ENCODE measurements at places on chromosomes 12 and 14. TPM values are rescaled to one million over a fixed set of nuclear protein-coding genes. Genes with fewer than 3 reads are reported as not detected.

Gene MSI1
- not detected for polyA plus RNA-seq

Gene SLC10A1
- polyA plus RNA-seq: 0.20 TPM

Gene IL31
- polyA plus RNA-seq: not detected

Gene SETD1B
- polyA plus RNA-seq: 3.7 TPM

Gene KRT72
- 0.12 TPM for polyA plus RNA-seq

Gene CLEC7A
- polyA plus RNA-seq: not detected

Gene CYP46A1
- 0.02 TPM for polyA plus RNA-seq

Gene SLC6A13
- polyA plus RNA-seq: not detected

Gene CLEC9A
- polyA plus RNA-seq: not detected

Gene USP44
- polyA plus RNA-seq: 15.8 TPM

Gene SIX1
- not detected for polyA plus RNA-seq

Gene CAPZA3
- not detected for polyA plus RNA-seq

Gene FSCB
- not detected for polyA plus RNA-seq

- H3K27ac ChIP-seq: peak overlapping the region; percentile 96
- H3K4me3 ChIP-seq: peak overlapping the region; percentile 65
- H3K27me3 ChIP-seq: no peaks in the 10 kb centered on the region
- peaks cover 14% of the 10 kb centered on the region for H3K36me3 ChIP-seq
- peaks cover 17% of the 10 kb centered on the region for H3K4me1 ChIP-seq
Observed at GRCh38 chr12:132866251-132866828, 21.1 kb downstream of the CHFR start.

- peaks cover 5% of the 10 kb centered on the region for H3K27me3 ChIP-seq
- H3K36me3 ChIP-seq: no peaks in the 10 kb centered on the region
- H3K4me1 ChIP-seq: no peaks in the 10 kb centered on the region
- no peak overlapping the region for H3K27ac ChIP-seq
Observed at GRCh38 chr12:111150921-111151840, 217.7 kb downstream of the PHETA1 start.

DNA sequence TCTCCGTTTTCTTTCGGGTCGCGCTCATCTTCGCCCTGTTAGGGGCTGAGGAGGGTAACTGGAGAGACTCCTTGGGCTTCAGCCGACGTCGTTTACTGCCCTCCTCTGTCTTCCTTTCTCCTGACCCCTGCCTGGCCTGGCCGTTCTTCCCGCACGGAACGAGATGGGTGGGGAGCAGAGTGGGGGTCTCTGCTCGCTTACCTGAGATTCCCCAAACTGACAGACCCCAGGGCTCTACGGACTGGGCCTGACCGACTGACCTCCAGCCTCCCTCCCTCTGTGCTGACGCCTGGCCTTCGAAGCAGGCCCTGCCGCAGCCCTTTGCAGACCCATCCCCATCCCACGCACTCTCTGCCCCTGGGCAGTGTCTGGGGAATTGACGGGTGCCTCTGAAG lies 439 bp downstream of the GOLGA5 start:
- peaks cover 45% of the 10 kb centered on the region for H3K4me1 ChIP-seq
- peak; percentile 19 for DNase-seq
- no peaks in the 10 kb centered on the region for H3K27me3 ChIP-seq
- H3K36me3 ChIP-seq: peaks cover 19% of the 10 kb centered on the region
- peak overlapping the region; percentile 95 for H3K27ac ChIP-seq

- H3K27ac ChIP-seq: no peak overlapping the region
- no peaks in the 10 kb centered on the region for H3K4me1 ChIP-seq
Observed at GRCh38 chr14:45877981-45878380, 625.0 kb upstream of the MIS18BP1 start.

- no peaks in the 10 kb centered on the region for H3K4me1 ChIP-seq
- DNase-seq: peak; percentile 40
- H3K4me3 ChIP-seq: no peak overlapping the region
- H3K27me3 ChIP-seq: peaks cover 15% of the 10 kb centered on the region
- H3K27ac ChIP-seq: no peak overlapping the region
Observed at GRCh38 chr14:76710056-76711010, 50.9 kb upstream of the VASH1 start.

DNA sequence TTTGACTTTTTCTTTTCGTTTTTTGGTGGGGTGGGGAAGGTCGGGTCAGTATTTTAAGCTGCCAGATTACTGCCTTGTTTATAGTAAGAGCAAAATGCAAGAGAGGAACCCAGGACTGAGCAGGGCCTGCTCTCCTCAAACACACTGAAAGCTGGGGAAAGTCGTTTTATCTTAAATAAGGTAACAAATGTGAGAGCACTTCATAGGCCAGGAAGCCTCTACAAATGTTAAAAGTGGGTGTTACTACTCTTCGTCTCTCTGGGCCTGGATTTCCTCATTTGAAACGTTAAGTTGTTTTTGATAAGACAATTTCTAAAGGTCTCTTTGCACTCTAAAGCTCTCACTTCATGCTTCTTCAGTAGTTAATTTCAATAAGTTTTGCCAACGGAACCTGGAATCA lies 33.8 kb downstream of the PLEKHG7 start:
- H3K4me1 ChIP-seq: peaks cover 9% of the 10 kb centered on the region
- H3K36me3 ChIP-seq: no peaks in the 10 kb centered on the region

- H3K27ac ChIP-seq: no peak overlapping the region
- H3K36me3 ChIP-seq: no peaks in the 10 kb centered on the region
- no peaks in the 10 kb centered on the region for H3K27me3 ChIP-seq
- DNase-seq: no peak
- H3K4me3 ChIP-seq: no peak overlapping the region
Observed at GRCh38 chr12:42260518-42260917, 22.5 kb upstream of the YAF2 start.

GRCh38 chr12:103840876-103841689 lies at the start of gene NT5DC3:
NT5DC3 (minus strand) TSS chr12:103841234; CDS start chr12:103841156, 78 bp downstream.
- no peaks in the 10 kb centered on the region for H3K27me3 ChIP-seq
- peak within 1 kb of the TSS; percentile 88 for H3K4me3 ChIP-seq
- peak within 1 kb of the TSS; percentile 79 for H3K27ac ChIP-seq
- no peaks in the 10 kb centered on the region for H3K36me3 ChIP-seq

DNA sequence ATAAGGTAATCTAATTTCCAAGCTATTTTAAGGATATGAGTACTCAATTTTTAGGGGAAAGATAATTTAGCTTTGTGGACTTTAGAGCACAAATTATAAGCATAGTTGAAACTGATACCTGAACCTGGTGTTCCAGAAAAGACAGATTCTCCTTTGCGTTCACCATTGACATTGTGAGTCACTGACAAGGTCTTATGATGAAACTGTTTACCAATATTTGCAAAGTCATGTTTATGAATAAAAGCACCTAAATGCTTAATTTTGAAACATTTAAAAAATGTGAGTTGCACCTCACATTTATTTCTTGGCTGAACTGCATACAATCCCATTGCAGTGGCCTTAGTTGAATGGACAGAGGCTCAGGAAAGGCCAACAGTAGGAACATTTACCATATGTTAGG lies 3.9 kb downstream of the BCAT1 start:
- no peak for DNase-seq
- H3K27me3 ChIP-seq: peaks cover 40% of the 10 kb centered on the region
- H3K27ac ChIP-seq: no peak overlapping the region
- no peak overlapping the region for H3K4me3 ChIP-seq
- peaks cover 28% of the 10 kb centered on the region for H3K4me1 ChIP-seq

DNA sequence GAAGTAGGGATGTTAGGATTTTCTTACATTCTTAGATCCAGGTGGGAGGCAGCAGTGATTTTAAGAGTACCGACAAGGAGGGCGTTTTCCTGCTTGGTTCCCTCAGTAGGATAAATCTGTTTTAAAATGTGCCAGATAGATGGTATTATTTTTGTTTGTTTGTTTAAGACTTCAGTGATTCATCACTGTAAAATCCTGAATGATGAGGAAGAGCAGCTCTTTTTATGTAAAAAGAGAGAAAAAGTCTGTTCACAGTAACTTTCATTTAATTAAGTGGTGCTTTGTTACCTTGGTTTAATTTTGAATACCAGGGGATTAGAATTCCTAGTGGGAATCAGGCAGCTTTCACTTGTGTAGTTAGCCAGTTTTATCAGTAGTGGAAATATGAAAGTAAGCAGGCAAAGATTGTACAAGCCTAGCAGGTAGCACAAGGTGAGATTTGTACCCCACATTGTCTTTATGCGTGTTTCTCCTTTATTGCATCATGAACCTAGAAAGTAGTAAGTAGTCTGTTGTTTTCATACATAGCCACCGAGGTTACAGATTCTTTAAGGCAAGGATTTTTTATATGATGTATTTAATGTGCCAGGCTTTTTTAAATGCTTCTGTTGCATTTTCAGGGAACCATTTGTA lies 349.6 kb downstream of the CCDC91 start:
- no peak for DNase-seq
- H3K4me1 ChIP-seq: peaks cover 13% of the 10 kb centered on the region
- H3K4me3 ChIP-seq: no peak overlapping the region
- no peaks in the 10 kb centered on the region for H3K27me3 ChIP-seq

- peak overlapping the region; percentile 45 for H3K27ac ChIP-seq
- no peaks in the 10 kb centered on the region for H3K27me3 ChIP-seq
- no peak overlapping the region for H3K4me3 ChIP-seq
- peaks cover 27% of the 10 kb centered on the region for H3K4me1 ChIP-seq
Observed at GRCh38 chr14:95488376-95489213, 27.9 kb downstream of the SYNE3 start.

GRCh38 chr12:109504068-109504467 lies 26.6 kb downstream of the UBE3B start:
- H3K4me1 ChIP-seq: no peaks in the 10 kb centered on the region
- H3K27me3 ChIP-seq: no peaks in the 10 kb centered on the region
- H3K36me3 ChIP-seq: peaks cover 33% of the 10 kb centered on the region
- H3K27ac ChIP-seq: no peak overlapping the region
- no peak for DNase-seq

DNA sequence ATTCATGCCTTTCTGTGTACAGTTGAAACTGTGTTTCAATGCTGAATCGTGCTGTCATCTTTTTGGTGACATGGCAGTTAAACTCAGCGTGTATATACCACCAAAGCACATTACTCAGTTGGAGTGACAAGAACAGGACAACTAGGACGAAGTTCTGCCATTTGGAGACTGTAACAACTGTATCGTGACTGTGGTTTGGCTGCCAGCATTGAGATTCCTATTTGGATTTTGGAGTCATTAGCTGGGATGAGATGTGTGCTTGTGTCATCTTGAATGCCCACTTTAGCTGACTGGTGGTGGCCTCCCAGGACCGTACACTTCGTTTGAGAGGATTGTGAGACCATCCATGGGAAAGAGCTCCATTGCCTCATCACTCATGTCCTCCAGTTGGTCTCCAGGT lies 42.9 kb downstream of the FBXL14 start:
- H3K4me1 ChIP-seq: no peaks in the 10 kb centered on the region
- H3K27me3 ChIP-seq: no peaks in the 10 kb centered on the region
- H3K4me3 ChIP-seq: no peak overlapping the region
- no peak for DNase-seq
- no peaks in the 10 kb centered on the region for H3K36me3 ChIP-seq
- H3K27ac ChIP-seq: no peak overlapping the region

DNA sequence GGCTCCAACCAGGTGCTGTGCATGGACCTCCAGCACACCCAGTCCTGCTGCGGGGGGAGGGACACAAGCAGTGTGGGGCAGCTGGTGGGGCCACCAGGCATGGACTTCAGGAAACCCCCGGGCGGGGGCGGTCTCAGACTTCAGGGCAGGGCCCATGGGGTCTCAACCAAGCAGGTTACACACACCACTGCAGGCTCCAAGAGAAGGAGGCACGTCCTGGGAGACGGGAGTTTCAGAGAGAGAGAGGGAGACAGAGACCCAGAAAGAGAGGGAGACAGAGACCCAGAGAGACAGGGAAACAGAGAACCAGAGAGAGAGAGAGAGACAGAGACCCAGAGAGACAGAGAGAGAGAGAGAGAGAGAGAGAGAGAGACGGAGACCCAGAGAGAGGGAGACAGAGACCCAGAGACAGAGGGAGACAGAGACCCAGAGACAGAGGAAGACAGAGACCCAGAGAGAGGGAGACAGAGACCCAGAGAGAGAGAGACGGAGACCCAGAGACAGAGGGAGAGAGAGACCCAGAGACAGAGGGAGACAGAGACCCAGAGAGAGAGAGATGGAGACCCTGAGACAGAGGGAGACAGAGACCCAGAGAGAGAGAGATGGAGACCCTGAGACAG lies 128.9 kb downstream of the NCOR2 start:
- no peak for DNase-seq
- H3K36me3 ChIP-seq: no peaks in the 10 kb centered on the region
- H3K4me1 ChIP-seq: no peaks in the 10 kb centered on the region
- H3K4me3 ChIP-seq: no peak overlapping the region

GRCh38 chr14:50920482-50921230 lies 23.6 kb downstream of the PYGL start:
- no peaks in the 10 kb centered on the region for H3K4me1 ChIP-seq
- H3K27me3 ChIP-seq: no peaks in the 10 kb centered on the region
- no peak overlapping the region for H3K4me3 ChIP-seq
- DNase-seq: no peak
- no peaks in the 10 kb centered on the region for H3K36me3 ChIP-seq

GRCh38 chr12:2806700-2807099 lies 5.8 kb upstream of the ITFG2 start:
- H3K27ac ChIP-seq: no peak overlapping the region
- DNase-seq: no peak

GRCh38 chr14:93720981-93721483 lies 67.3 kb downstream of the PRIMA1 start:
- H3K4me1 ChIP-seq: no peaks in the 10 kb centered on the region
- H3K4me3 ChIP-seq: no peak overlapping the region
- H3K27ac ChIP-seq: no peak overlapping the region
- DNase-seq: no peak
- no peaks in the 10 kb centered on the region for H3K27me3 ChIP-seq

GRCh38 chr12:116104167-116104767 lies 173.2 kb downstream of the MED13L start:
- H3K36me3 ChIP-seq: peaks cover 23% of the 10 kb centered on the region
- DNase-seq: no peak
- H3K4me3 ChIP-seq: no peak overlapping the region
- no peak overlapping the region for H3K27ac ChIP-seq

DNA sequence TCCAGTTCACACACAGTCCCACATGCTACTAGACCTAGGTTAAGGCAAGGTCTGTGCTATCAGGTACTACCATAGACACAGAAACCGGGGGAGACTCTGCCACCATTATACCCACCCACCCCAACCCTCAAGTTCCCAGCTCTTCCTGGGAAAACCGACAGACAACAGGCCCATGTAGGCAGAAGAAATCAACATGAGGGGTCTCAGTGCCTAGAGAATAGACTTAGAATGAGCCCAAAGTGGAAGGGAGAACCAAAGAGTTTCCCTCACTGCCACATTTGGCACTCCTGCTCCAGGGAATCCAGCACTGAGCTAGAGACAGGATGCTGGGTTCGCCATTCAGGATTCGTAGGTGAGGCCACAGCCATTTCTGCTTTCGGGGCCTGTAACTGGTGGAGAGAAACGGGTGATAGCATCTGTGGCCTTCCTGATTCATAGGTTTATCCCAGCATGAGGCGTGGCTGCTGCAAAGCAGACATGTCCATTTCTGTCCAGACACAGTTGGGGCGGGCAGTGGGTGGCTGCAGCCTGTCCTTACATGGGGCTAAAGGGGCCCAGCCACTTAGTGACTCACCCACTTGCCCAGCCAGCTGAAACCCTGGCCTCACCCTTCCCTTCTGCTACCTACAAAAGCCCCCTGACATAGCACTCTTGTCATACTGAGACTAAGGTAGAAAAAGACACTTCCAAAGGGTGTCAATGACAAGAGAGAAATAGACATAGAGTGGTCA lies 69.4 kb downstream of the IRF2BPL start:
- H3K4me1 ChIP-seq: peaks cover 91% of the 10 kb centered on the region
- no peaks in the 10 kb centered on the region for H3K27me3 ChIP-seq
- no peak for DNase-seq
- no peak overlapping the region for H3K27ac ChIP-seq
- no peak overlapping the region for H3K4me3 ChIP-seq
- H3K36me3 ChIP-seq: no peaks in the 10 kb centered on the region

Measured in naive thymus-derived CD8-positive, alpha-beta T cell (primary cell).